Right ventricle myocardium inferior (tissue), 1 donor: ENCODE measurements at places on chromosomes 5 and 9. TPM values are rescaled to one million over a fixed set of nuclear protein-coding genes. Genes with fewer than 3 reads are reported as not detected.

GRCh38 chr9:87375397-87376073 is 122.1 kb upstream of the DAPK1 start:
- no peak for DNase-seq

DNA sequence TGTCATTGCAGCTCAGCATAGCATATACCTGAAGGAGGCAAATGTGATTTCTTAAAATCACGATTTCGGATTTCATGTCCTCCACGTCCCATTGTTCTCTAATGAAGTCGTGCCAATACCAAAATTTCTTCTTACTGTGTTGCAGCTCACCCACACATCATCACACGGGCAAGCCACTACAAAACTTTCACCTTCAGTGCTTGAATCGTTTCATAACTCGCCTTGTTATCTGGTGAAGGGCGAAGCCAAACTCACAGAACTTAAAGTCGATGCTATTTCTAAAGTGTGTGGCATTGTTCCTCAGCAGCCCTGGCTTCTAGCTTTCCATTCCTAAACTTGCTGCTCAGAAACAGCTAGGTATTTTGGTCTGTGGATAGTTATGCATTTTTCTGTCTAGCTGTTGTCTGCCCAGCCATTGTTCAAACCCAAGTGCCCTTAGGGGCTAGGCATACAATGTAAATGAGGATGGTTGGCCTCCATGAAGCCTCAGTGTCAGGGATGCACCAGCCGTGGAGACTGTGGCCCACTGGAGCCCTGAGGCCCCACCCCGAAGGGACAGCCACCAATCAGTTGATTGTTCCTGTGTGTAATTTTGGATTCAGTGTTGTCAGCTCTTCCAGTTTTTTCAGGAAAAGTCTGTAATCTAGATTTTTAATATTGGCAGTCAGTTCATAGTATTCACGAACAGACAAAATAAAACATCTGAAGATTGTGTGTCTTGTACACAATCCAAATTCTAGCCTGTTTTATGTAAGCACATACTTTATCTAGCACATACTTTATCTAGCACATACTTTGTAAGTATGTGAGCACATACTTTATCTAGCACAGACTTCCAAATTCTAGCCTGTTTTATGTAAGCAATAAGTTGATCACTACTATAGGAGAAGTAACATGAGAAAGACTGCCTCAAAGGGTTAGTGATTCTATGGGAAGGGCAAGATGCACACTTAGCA is 112.8 kb downstream of the DAPK1 start:
- no peak for DNase-seq

DNA sequence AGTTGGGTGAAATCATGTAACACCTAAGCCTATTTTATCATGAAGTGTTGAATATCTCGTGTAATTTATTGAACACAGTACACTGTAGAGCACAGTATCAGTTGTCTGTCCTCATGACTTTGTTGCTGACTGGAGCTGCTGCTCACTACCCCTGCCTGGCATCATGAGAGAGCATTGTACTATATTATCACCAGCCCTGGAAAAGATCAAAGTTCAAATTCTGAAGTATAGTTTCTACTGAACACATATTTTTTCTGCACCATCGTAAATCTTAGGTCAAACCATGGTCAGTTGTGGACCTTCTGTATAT is 169.3 kb upstream of the RAI14 start:
- no peak for DNase-seq

- no peak for DNase-seq
Measured at GRCh38 chr5:1545126-1545804, 21.5 kb upstream of the LPCAT1 start.

GRCh38 chr5:59583810-59584562 is 309.5 kb downstream of the PDE4D start:
- no peak for DNase-seq

GRCh38 chr5:151786468-151786867 is 14.7 kb downstream of the G3BP1 start:
- no peak for DNase-seq

DNA sequence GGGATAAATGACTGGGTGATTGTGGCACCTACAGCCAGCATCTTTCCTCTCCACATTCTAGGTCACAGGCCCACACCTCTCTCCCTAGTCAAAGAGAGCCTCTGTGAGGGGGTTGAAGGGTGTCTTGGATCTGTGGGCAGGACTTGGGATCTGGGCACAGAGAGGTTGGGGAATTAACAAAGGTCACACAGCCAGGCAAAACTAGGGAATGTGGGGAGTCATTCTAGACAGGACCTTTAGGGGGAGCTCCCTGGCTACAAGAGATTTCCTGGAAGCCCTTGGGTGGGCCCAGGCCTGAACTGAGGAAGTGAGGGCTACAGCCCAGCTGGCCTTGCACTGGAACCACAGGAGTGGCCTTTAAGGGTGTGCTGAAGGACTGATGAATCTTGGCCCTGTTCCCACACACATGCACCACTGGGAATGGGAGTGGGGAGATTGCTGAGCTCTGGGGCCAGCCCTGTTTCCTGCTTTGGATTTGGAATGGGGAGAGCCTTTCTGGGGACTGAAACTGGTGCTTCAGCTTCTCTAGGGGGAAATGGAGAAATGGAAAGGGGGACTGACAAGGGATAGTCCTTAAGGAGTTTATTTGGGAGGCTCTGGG is 12.4 kb upstream of the CXXC5 start:
- DNase-seq = peak; percentile 92

DNA sequence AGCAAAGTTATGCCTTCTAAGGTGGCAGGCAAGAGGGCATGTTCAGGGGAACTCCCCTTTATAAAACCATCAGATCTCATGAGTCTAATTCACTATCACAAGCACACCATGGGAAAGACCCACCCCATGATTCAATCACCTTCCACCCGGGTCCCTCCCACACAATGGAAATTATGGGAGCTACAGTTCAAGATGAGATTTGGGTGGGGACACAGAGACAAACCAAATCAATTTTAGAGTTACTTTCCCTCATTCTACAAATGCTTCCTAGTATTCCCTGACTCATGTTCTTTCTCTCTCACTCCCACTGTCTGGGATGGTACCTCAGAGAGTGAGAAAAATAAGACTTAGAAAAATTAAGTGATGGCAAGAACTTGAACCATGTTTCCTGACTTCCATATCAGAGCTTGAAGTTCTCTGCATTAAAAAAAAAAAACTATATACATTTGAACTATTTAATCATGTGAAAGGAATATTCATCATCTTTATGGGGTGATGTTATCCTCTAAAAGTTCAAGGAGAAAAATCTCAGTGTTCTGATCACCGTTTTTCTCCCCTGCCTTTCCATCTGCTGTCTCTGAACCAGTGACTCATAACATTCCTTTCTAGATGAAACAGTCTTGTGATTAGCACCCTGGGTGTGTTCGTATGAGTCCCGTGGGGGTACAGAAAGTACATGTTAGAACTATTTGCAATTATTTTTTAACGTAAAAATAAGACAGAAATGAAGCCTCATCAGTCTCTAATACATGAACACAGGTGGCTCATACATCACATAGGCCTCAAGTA is 282.9 kb downstream of the SLF1 start:
- no peak for DNase-seq

GRCh38 chr5:39928709-39929108 is 503.9 kb upstream of the DAB2 start:
- no peak for DNase-seq

AQP7 gene
- 147 TPM for total RNA-seq

SVEP1 gene
- 6.4 TPM for total RNA-seq

CARD9 gene
- 1.4 TPM for total RNA-seq

FAXDC2 gene
- total RNA-seq = 27.6 TPM

PDE6A gene
- 0.05 TPM for total RNA-seq
